ENCODE measurements at places on chromosomes 16 and 17. TPM values are rescaled to one million over a fixed set of nuclear protein-coding genes. Genes with fewer than 3 reads are reported as not detected.

HAGHL gene
- total RNA-seq: 26.2 TPM

UBALD1 gene
- 11.0 TPM for total RNA-seq

DPEP3 gene
- total RNA-seq: not detected

RNPS1 gene
- 206 TPM for total RNA-seq

OTOP2 gene
- total RNA-seq: not detected

NT5C gene
- 203 TPM for total RNA-seq

SPEM3 gene
- not detected for total RNA-seq

STX8 gene
- total RNA-seq: 73.6 TPM

SLX4 gene
- total RNA-seq: 6.0 TPM

PLA2G10 gene
- not detected for total RNA-seq

UNC45B gene
- total RNA-seq: under 0.01 TPM

LLGL2 gene
- total RNA-seq: 14.7 TPM

CCL4L2 gene
- total RNA-seq: not detected

TBC1D3D gene
- not detected for total RNA-seq

KCTD19 gene
- total RNA-seq: not detected

MEOX1 gene
- total RNA-seq: not detected

JPH3 gene
- total RNA-seq: not detected

TMEM95 gene
- total RNA-seq: not detected

CDH8 gene
- total RNA-seq: not detected

EVI2A gene
- 0.39 TPM for total RNA-seq

SYCE1L gene
- total RNA-seq: 0.38 TPM

CDYL2 gene
- total RNA-seq: 2.4 TPM

ITGB4 gene
- 1,928 TPM for total RNA-seq

FA2H gene
- not detected for total RNA-seq

TBX6 gene
- total RNA-seq: 0.19 TPM

MAPT gene
- 0.23 TPM for total RNA-seq

PABPN1L gene
- total RNA-seq: not detected

SYT17 gene
- total RNA-seq: not detected

DYNC1LI2 gene
- total RNA-seq: 53.2 TPM

KRTAP9-8 gene
- total RNA-seq: not detected
